ACHN (cell line): ENCODE measurements at places on chromosomes 5 and 9.

GRCh38 chr5:77066823-77067442 is 20.2 kb downstream of the ZBED3 start:
- DNase-seq, result no peak

DNA sequence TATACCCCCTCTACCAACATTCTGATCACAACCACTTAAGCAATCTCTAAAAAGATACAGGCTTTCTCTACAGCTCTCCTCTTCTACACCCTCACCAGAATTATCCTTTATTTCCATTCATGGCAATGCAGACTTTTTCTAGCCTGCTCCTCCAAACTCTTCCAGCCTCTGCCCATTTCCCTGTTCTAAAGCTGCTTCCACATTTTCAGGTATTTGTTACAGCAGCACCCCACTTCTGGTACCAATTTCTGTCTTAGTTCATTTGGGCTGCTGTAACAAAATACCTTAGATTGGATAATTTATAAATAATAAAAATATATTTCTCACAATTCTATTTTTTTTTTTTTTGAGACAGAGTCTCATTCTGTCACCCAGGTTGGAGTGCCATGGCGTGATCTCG is 53.0 kb upstream of the DNAH5 start:
- no peak for DNase-seq

GRCh38 chr5:157608972-157609565 is 33.5 kb upstream of the ADAM19 start:
- no peak for DNase-seq

DNA sequence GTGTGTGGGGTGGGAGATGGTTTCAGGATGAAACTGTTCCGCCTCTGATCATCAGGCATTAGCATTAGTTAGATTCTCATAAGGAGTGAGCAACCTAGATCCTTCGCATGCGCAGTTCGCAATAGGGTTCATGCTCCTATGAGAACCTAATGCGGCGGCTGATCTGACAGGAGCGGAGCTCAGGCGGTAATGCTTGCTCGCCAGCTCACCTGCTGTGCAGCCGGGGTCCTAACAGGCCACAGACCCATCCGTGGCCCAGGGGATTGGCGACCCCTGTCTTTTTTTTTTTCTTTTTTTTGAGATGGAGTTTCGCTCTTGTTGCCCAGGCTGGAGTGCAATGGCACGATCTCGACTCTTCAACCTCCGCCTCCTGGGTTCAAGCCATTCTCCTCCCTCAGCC is 119.1 kb downstream of the KCNIP1 start:
- DNase-seq, result no peak

DNA sequence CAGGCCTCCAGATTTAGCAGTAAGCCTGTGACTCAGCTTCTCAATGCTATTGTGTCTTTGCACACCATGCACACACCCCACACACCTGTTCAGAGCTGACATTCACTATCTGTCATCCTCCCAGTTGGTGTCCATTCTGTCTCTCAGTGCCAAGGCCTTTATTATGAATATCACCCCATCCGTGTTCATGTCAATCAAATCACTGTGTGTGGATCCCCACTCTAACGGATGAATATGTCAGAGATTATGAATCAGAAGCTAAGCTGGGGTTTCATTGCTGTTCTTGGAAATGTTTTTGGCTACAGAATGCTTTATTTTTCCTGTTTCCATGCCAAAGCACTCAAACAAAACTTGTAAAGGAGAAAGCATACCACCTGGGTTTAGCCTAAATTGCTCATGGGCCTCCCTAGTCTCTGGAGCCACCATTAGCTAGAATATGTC is 9.4 kb upstream of the MAMDC2 start:
- no peak for DNase-seq

GRCh38 chr9:93260263-93261066 is 76.5 kb downstream of the WNK2 start:
- DNase-seq, result no peak

GRCh38 chr9:136255896-136256890 is 10.6 kb upstream of the QSOX2 start:
- peak; percentile 9 for DNase-seq

DNA sequence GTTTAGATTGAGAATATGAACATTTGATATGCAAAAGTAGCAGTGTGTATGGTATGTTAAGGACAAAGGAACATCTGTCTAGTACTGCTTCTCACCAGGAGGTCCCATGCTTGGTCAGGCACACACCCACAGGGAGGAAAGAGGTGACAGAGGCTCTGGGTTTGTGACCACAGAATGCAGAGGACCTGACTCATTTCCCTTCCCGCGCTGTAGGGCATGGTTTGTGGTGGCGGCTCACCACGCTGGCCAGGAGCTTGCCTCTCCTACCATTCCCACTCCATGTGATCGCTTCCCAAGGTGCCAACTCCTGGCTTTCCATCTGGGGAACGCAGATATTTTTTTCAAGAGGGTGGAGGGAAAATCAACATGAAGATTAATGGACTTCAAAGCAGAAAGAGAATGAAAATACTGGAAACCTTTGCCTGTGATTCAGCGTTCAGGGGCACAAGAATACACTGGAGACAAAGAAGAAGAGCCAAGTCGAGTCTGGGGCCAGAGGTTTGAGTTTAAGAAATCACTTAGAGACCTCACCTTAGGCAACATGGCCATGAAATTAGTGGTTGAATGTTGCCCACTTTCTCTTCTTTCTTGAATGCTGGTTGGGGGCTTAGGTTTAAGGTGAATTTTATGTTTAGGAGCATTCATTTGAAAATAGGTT is 477.8 kb downstream of the CCDC171 start:
- DNase-seq, result peak; percentile 93

- no peak for DNase-seq
Observed at GRCh38 chr5:179375831-179376365, 30.6 kb upstream of the ADAMTS2 start.

DNA sequence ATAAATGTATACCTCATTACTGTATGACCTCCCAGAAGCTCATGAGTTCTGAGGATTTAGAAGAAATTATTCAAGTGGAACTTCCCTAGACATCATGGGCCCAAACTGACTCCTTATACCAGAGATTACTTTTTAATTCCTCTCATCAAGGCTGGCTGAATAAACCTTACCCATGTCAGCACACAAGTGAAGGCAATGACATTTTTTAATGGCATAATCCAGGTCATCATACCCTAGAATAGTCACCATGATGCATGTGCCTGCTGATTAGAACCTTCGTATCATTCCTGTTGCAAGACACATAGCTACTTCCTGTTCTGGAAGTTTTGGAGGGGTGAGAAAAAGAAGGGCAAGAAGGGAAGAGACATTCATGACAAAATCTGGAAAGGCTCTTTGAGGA is 49.8 kb upstream of the IFNK start:
- DNase-seq, result no peak

DNA sequence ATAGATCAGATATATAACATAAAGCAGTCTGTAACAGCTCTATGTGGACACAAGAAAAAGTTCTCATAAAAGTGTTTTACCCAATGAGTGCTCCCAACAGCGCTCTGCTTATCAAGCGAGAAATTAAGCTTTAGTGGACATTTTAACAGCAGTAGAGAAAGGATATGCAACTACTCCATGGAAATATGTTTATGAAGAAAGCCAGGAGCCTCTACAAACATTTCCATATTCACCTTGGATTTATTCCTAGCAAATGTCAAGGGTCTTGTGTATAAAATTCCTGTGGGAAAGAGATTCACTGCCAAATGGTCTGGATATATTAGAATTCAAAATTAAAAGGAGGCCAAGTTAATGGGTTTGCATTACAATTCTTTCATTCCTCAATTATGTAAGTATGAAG is 66.5 kb downstream of the DTWD2 start:
- DNase-seq, result no peak

DNA sequence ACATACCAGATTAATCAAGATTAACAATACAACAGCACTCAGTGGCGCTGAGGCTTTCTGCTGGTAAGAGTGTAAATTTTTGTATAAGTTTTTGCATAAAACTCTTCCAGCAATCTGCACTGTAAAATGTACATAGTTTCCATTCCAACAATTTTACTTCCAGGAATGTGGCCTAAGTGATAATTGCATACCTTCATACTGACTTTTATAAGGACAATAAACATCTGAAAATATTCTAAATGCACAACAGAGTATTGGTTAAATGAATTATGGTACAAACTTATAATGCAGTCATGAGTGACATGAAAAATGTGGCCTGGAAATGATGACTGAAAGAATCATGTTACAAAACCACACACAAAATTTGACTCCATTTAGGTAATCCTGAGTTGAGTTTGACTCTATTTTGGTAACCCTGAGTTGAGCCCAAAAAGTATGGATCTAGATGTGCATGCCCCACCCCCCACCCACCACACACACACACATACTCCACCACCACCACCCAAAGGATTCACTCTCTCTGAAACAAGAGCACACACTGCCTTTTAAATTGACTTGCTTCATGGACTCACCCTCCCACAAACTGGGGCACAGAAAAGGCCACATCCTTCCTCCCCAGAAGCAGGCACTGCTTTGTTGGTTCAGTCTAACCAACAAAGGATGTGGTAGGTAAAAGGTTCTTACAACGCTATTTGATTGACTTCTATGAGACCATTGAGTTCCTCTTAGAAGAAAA is 137.6 kb downstream of the SUSD1 start:
- no peak for DNase-seq

- DNase-seq, result peak; percentile 32
Observed at GRCh38 chr5:90606539-90606938, 47.9 kb downstream of the ADGRV1 start.

- no peak for DNase-seq
Observed at GRCh38 chr5:62594364-62594984, 15.9 kb downstream of the LRRC70 start.

GRCh38 chr9:137297966-137298365 is 4.1 kb downstream of the NRARP start:
- no peak for DNase-seq

DNA sequence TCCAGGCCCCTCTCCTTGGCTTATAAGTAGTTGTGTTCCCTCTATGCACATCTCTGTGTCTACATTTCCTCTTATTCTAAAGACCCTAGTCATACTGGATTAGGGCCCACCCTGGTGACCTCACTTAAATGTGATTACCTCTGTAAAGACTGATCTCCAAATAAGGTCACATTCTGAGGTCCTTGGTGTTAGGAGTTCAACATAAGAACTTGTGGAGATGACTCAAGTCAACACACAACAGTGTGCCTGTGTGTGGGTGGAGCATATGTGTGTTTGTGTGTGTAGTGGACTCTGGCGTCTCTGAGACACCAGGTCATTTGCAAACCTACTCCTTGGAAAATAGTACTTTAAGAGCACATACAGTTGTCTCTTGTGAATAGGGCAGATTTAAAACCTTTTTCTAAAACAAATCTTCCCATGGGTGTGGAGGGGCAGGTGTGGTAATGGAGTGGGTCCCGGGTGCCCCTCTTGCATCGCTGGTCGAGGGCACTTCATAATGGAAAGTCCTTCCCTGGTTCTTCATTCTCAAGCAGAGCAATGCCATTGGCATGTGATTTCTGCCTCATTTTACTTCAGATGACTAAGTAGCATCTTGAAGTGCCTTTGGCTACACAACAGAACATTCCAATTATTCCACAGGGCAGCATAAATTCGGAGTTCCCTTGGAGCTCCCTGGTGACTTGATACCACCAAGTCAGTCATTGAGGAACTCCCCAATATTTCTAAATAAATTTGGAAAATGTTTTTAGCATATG is 84.4 kb downstream of the C9orf152 start:
- peak; percentile 63 for DNase-seq

DNA sequence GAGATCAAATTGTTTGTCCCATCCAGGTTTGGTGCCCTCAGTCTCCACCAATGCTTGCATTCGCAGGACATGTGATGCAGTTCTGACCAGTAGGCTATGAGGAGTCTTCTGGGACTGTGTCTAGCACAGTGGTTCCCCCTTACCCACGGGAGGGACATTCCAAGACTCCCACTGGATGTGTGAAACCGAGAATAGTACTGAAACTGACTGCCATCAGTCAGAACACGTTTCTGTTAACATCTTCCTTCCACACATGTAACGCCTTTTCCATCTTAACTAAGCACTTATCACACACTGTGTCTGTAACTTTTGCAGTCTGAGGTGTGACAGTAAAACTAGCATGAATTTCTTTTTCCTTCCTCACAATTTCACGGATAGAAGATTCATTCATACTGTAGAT is 74.7 kb downstream of the PTTG1 start:
- no peak for DNase-seq

DNA sequence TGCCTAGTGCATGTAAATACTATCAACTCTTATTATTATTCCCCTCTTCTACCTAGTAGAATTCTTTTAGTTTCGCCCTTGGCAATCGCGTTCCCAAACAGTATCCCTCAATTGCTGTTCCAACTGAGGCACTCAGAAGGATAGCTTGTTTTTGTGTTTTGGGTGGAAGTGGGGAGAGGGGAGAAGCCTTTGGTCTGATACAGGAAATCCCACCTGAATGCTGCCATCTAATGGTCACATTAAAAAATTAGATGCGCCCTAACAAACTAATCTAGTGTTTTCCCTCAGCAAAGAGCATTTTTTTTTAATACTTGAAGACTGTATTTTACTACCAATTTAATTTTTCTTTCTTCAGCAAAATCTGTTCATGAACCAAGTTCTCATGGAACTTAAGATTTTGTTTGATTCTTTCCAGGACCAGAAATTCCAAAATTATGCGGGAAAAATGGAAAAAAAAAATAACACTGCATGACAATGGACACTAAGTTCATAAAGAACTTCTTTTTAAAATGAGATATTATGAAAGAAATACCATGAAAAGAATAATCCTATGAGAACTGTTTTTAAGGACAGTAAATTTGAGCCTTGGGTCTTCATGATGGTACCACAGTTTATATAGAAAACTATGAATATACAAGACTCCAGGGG is 22.2 kb upstream of the GLDC start:
- DNase-seq, result peak; percentile 51

DNA sequence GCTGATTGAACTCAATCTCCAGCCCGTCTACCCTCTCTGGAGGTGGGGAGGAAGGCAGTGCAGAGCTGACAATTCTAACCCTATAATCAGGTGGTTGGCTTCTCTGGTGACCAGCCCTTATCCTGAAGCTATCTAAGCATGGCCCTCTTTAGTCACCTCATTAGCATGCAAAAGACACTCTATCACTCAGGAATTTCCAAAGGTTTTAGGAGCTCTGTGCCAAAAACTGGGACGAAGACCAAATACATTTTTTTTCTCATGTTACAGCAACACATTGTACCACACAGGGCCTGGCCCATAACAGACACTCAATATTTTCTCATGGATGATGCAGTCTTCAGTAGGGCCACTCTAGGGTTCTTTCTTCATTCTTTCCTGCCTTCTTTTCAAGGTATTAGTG is 118.8 kb upstream of the VLDLR start:
- DNase-seq, result no peak
